Liver (tissue), 10 donors: ENCODE measurements at places on chromosomes 6 and 20. TPM values are rescaled to one million over a fixed set of nuclear protein-coding genes. Genes with fewer than 3 reads are reported as not detected.

Gene APCDD1L
- polyA plus RNA-seq = 0.04 TPM

Gene PACSIN1
- 0.17 TPM for polyA plus RNA-seq

Gene FBXO30
- 0.90 TPM for polyA plus RNA-seq

Gene TREML2
- 0.04 TPM for polyA plus RNA-seq

Gene TMC2
- polyA plus RNA-seq = not detected

Gene TMEM63B
- 21.4 TPM for polyA plus RNA-seq

Gene CTSA
- 105 TPM for polyA plus RNA-seq

DNA sequence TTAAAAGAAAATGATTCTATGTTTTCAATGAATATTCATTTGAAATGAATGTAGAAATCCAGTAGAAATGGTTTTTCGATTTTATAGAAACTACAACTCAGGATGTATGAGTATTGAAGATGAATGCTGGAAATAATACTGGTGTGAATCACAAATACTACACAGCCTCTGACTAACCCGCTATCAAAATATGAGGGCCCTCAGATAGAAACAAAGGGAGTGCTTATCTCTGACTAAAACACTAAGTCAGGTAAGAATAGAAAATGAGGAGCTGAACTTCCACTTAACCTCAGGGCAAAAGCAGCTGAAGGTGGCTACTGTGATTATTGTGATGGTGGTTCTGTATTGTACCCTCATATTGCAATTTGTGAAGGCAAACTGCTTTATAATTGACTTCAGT is 220.9 kb upstream of the RNF217 start:
- no peak for DNase-seq

DNA sequence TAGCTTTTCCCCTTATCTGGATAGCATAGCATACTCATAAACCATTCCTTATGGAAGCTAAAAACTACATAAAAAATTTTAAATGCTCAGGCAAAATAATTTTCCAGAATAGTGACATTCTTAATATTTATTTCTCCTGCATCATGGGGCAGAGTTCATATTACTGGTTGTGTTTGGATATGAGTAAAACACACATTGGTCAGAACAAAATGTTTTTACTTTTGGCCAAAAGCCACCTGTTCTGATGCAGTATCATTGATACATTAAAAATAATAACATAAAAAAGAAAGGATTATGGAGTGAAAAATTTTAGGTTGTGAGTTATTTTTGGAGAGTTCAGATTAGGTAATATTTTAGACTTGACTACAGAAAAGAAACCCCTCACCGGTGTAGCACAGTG is 33.6 kb downstream of the TRAM2 start:
- DNase-seq = no peak

GRCh38 chr6:7769702-7770101 is 43.8 kb downstream of the BMP6 start:
- no peak for DNase-seq

- DNase-seq = no peak
Measured at GRCh38 chr20:23257106-23257761, 93.4 kb upstream of the NXT1 start.

DNA sequence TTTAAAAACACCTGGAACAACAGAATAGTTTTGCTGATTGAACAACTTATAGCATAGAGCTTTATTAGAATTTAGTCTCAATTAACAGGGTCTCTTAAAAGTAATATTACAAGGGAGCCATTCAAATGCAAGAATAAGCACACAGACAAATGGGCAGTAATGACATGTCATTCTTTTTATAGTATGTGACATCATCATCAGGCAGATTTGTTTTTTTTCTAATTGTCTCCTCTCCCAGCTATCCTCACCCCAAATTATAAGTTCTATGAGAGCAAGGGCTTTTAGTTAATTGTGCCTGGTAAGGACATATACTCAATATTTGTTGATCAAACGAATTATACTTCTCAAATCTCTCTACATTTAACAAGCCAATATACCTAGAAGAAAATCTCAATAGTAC is 11.0 kb downstream of the PGM3 start:
- DNase-seq = no peak

DNA sequence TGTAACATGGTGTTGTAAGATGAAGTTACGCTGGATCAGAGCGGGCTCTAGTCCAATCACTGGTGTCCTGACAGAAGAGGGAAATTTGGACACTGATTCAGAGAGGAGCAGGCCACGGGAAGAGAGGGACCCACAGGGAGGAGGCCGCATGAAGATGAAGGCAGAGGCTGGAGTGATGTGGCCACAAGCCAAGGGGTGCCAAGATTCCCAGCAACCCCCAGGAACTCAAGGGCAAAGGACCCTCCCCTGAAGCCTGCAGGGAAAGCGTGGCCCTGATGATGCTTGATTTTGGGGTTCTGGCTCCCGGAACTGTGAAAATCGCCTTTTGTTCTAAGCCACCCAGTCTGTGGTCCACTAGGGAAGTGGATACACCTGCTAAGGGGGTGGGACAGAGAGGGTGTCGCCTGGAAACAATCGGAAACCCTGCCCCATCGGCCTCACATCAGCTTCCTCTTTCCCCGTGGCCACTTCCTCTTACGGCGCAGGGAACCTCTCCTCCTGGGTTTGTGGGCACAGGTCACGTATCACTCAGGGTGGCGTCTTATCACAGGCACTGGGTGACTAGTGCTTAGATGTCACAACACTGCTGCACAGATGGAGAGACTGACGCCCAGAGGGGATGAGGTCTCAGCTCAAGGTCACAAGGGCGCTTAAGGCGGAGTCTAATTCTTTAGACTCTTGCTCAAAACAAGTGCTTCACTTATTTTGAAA is 58.0 kb downstream of the SULF2 start:
- no peak for DNase-seq

DNA sequence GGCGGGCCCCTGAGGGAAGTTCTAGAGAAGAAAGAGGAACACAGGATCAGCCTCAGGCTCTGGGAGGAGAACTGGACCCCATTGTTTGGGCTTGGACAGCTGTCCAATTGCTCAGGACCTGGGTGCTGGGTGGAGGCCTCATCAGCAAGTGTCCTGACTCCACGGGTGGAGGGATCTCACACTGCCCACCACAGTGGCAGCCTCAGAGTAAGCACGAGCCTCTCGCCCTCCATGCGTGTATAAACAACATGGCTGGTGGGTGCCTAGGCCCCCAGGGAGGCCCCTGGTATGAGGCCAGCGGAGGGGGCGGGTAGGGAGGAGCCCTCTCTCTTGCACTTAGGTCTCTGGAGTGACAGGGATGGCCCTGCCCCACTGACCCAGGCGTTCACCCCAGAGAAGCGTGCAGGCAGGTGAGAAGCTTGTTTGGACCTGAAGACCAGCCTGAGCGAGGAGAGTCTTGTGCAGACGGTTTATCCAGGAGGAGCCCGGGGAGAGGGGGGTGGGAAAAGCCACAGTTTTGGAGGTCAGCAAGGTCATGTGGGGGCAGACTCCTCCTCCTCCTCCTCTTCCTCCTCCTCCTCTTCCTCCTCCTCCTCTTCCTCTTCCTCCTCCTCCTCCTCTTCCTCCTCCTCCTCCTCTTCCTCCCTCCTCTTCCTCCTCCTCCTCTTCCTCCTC is 41.9 kb upstream of the BHLHE23 start:
- no peak for DNase-seq

GRCh38 chr6:144410059-144410458 is 124.9 kb downstream of the UTRN start:
- no peak for DNase-seq

DNA sequence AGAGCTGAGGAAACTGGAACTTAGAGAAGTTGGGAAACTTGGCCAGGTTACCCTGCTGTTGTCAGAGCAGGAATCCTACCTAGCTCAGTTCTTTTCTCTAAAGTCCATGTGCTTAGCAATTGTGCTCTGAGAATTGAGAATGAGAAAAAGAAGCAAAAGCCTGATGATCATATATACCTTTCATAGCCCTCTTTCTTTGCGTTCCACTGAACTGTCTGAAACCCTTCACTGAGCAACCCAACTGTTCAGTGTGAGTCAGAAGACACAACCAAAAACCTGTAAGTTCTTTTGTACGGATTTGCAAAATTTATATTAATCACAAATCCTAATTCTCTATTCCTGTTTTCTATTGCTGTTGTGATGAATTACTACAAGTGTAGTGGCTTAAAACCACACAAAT is 80.6 kb downstream of the PHF3 start:
- no peak for DNase-seq

DNA sequence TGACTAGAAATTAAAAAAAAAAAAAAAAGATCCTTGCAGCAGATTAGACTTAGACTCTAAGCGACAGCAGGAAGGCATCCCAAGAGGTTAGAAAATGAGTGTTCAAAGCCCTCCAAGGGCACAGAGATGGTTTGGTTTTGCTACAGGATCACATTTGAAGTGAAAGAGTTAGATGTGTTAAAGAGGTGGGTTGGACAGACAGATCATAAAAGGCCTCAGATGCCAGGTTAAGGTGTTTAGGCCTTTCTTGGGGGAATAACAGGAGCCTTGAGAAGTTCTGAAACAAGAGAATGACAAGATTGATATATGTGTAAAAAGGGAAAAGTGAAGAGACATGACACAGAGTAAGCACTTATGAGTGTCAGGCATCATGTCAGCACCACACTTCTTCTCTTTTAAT is 107.5 kb downstream of the FYN start:
- no peak for DNase-seq

GRCh38 chr20:18835466-18836256 is 22.1 kb downstream of the SCP2D1 start:
- DNase-seq = no peak

DNA sequence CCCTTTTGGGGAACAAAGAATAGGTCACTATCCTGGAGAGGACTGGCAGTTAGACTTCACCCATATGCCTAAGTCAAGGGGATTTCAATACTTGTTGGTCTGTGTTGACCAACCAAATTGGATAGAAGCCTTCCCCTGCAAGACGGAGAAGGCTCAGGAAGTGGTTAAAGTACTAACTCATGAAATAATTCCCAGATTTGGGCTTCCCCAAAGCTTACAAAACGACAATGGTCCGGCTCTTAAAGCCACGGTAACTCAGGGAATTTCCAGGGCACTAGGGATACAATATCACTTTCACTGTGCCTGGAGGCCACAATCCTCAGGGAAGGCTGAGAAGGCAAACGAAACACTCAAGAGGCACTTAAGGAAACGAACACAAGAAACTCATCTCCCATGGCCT is 223.1 kb downstream of the GMPR start:
- no peak for DNase-seq

DNA sequence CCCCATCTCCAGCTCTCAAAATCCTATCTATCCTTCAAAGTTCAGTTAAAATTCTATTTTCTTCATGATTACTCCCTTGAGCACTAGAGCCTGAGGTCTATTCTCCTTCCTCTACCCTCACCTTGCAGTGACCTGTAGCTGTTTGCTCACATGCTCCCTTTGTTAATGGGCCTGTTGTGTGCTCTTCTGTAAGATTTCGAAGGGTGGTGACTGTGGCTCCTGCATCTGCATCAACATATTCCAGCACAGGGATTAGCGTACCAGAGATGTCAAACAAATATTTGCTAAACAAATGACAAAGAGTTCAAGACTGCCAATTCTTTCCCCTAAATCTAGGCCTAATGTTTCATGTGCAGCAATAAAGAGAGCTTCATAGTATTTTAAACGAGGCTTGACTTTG is 69.5 kb downstream of the ELOVL5 start:
- DNase-seq = no peak

- DNase-seq = no peak
Measured at GRCh38 chr6:36760685-36761435, 63.2 kb downstream of the RAB44 start.

DNA sequence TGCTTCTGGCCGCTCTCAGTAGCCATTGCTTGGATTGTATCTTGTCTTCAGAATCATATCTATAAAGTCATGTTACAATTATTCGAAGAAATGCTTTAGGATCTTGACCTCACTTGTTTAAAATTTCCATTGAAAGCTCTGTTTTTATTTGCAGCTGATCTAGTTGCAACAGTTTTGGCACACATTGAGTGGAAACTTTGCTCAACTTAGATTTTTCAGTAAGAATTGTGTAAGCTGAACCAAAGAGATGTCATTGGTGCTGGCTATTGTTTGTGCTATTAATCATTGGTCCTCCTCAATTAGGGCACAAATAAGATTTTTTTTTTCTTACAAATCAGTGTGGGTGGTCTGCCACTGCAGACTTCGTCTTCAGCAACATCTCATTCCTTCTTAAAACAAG is 649.2 kb downstream of the MMUT start:
- no peak for DNase-seq

DNA sequence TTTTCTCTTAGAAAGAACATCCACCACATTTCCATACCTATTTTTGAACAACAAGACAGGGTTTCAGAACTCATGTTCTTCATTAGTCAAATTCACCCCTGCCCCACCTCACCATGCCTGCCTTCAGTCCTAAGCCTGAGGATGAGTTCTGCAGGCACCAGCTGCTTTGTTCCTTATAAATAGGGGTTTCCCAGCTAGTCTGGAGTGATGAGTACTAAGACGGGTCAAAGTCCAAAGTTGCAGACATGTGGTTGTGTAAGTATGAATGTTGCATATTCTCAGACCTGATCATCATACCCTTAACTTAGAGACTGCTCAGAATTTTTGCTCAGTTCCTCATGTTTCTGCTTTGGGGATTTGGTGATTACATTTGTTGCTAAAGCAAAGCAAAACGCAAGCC is 257.7 kb upstream of the CDYL start:
- no peak for DNase-seq

DNA sequence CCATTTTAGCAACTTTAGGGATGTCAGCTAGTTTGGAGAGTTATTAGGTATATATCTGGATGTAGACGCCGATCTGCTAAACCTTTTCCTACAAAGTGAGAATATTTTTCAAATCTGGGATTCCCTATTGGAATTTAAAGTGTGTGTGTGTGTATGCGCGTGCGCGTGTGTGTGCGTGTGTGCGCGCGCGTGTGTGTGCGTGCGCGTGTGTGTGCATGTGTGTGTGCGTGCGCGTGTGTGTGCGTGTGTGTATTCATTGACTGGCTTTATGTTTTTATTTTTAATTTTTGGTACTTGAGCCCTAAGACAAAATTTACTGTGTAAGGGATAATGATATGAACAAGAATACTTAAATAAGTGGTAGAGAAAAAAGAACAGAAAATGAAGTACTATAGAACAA is 8.1 kb downstream of the PRL start:
- no peak for DNase-seq

- no peak for DNase-seq
Measured at GRCh38 chr6:43146709-43147688, 24.1 kb upstream of the SRF start.

DNA sequence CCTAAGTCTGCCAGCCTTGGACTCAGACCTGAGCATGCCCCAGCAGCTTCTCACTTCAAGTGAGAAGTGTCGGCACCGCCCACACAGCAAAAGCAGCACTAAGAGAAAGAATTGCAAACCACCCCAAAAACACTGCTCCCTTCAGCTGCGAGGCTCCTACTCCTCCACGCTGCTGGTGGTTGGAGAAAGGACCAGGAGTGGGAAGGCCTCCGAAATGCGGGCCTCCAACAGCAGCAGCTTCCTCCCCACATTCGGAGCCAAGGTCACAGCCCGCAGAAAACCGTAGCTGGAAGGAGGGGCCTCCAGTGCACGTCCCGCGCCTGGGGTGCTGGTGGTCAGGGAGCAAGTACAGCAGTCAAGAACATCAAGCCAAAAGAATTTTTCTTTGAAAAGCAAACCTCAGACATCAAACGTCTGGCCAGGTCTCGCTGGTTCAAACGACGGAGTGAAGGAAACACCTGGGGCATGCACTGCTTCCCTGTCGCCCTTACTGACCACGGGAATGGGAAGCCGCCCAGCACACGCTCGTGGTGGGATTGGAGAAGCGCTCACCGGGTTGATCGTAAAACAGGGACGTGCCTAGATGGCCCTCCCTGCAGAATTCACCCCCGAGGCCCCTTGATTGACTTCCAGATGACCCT is 185.6 kb upstream of the CST7 start:
- DNase-seq = no peak
